ENCODE measurements at places on chromosomes 5 and 9.

DNA sequence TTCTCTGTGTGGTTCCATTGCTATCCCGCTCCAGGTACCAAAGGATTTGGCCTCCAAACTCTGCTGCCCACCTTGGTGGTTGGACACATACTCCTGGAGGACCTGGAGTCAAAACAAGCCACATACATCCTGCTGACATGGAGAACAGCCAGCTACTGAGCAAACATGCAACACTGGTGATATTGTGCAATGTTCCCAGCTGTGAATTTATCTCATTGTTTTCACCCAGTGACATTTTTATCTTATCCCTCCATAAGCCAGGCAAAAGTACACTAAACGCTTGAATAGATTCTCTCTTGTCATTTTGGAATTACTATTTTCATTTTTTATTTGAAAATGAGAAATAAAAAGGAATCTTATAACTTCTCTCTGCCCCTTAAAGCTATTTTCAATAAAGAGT, 11.1 kb upstream of the CTSL start:
- DNase-seq = no peak

DNA sequence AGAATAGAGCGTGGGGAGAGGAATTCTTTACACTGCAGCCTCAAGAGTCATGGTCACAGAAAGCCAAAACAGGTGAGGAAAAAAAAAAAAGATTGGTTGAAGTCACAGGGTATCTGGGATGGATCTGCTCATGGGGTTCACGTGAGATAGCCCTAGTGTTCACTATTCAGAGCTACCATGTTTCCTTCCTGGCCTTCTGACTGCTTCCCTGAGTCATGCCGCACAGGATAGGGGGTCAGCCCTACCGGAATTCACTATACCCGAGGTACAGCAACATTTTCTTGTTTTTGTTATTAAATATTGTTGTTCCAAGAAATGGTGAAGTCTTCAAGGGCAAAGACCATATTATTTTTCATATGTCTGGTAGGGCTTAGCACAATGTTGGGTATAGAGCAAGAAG, 21.5 kb upstream of the MAN2A1 start:
- no peak for DNase-seq

GRCh38 chr9:91176426-91176825, 185.3 kb downstream of the AUH start:
- no peak for DNase-seq

GRCh38 chr9:81782313-81782995, 93.1 kb upstream of the TLE1 start:
- no peak for DNase-seq

DNA sequence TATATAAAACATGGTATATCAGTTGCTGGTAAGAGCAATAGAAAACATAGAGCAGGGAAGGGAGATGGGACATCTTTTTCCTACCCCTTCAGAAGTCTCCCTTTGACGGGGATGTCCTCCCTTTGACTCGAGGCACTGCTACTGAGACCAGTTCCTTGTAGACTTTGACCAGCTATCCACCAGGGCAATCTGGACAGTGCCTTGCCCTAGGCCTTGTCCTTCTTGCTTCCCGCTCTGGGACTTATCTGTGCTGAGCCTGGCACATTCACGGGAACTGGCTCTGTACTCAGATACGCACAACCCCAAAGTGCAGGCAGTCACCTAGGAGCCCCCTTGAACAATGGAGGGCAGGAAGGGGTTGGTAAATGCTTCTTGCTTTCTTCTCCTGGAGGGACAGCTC, 116.6 kb upstream of the ANKH start:
- no peak for DNase-seq

DNA sequence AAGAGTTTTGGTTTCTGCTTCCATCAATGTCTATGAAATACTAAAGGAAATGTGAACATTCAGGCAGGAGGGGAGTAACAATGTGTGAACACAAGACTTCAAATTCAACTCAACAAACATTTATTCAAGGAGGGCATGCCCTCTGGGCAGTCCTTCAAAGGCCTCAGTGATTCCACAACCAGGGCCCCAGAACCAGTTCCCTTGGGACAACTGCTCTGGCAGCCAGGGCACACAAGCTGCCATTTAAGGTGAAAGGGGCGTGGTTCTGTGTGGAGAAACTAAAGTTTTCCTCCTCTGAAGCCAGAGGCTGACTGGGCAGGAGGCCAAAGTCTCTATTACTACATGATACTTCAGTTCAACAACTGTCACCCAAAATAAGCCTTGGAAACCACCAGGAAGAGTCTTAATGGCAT, 3.2 kb downstream of the RBM18 start:
- peak; percentile 39 for DNase-seq

Data from HS-27A (cell line).